Left lung (tissue), 14 donors: ENCODE measurements at places on chromosomes 5 and 9.

GRCh38 chr9:77935974-77936373 is 95.6 kb downstream of the GNAQ start:
- no peak for DNase-seq

GRCh38 chr5:82375488-82376244 is 97.5 kb upstream of the RPS23 start:
- no peak for DNase-seq

DNA sequence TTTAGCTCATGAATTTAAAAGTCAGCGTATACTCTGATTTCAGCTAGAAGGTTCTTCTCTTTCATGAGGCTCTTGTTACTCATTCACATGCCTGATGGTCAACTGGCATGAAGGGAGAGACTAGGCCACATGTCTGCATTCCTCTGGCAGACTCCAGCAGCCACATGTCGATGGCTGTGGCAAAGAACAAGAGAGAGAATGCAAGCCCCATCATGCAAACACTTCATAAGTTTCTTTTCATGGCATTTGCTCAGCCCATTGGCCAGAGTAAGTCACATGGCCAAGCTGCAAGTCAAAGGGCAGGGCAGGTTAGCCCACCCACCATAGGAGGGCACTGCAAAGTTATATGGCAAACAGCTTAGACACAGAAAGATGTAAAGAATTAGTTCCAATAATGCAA is 5.4 kb downstream of the KCNV2 start:
- no peak for DNase-seq

- no peak for DNase-seq
Measured at GRCh38 chr9:90074316-90074962, 469.6 kb downstream of the GADD45G start.

GRCh38 chr9:19816769-19817168 is 27.9 kb upstream of the SLC24A2 start:
- no peak for DNase-seq

DNA sequence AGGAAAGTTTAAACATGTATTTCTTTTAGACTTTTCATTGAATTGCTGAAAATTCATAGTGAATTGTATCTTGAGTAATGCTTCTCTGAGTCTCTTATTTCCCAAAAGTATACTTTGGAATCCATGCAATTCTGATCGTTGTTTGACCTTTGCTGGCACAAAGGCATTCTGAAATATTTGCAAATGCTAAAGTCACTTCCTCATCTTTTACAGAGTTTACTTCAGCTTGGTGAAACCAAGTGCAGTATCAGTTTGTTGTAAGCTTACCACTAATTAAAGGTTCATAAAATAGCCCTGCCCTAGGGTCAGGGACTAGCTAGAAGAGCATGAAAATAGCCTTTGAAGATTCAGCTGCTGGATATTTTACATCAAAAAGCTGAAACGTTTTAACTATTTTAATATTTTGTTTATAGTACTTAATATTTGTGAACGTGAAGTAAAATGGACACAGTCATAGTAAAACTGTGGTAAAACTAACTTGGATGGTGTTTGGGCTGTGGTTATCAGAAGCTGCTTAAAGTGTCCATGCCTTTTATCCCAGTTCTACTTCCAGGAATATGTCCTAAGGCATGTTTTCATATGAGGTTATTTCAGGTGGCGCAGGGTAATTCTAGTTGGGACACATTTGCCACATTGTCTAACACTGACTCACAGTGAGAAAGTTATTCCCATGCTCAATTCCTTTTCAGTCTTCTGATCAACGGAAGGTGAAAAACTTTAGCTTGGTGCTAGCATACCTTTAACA is 45.3 kb downstream of the SLC22A5 start:
- no peak for DNase-seq

DNA sequence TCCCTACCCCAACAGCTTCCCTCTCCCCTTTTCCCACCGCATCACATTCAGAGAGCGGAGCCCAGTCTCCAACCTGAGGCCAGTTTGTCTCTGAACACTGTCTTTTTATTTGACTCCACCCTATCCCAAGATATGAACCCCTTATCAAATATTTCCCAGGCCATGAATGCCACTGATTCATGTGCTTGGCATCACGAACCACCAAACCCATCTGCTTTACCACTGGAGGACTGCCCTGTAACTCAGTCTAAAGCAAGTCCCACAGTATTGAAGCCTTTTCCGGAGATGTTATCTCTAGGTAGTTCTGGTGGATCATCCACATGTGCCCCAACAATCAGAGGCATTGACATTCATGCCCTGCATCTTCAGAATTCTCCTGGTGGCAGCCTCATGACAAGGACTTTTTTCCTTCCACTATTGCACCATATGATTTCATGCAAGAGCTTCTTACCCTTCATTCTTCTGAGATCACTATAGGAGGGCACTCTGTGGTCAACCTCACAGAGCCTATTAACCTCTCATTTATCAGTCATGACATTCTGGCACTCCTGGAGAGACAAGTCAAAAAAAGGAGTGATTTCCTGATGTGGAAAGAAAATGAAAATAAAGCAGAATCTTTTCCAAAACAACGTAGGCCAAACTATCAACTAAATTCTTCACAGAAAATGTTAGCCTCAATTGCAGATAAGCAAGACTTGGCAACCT is 12.3 kb upstream of the SPATA31D4 start:
- DNase-seq, result no peak

GRCh38 chr9:22210262-22210661 is 201.2 kb upstream of the CDKN2B start:
- peak; percentile 6 for DNase-seq

- DNase-seq, result no peak
Measured at GRCh38 chr5:132100672-132101261, 27.2 kb downstream of the CSF2 start.

DNA sequence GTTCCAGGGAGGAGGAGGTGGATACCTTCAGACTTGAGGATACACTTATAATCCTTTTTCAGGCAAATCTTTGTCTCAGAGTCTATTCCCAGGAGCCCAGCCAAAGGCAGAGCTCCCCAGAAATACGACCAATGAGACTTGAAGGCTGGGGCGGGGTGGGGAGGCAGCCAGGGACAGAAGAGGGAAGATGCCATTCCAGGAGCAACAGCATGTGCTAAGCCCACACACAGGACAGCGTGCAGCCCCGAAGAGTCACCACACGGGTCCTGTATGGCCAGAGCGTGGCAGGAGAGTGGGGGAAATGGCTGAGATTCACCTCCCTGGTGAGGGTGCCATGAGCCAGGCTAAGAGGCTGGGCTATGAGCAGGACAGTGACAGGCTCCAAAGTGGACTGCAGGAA is 35.2 kb downstream of the WHRN start:
- DNase-seq, result no peak

DNA sequence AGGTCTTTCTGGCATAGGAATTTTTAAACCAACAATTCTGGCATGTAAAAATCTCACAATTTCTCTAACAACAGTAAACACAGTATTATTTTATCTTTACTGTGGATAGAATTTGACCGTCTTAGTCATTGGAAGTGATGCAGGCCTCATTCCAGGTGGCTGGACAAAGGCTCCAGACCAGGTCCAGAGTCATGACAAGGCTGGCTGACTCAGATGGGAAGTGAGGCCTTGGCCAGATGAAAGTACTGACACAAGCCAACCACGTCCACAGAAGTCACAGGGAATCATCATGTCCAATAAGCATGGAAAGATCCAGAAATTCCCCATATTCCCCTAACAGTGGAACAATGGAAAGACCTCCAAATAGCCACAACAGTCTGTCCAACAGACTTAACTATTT is 12.4 kb downstream of the SPOCK1 start:
- DNase-seq, result no peak

- no peak for DNase-seq
Measured at GRCh38 chr9:117341151-117341550, 73.7 kb downstream of the ASTN2 start.

DNA sequence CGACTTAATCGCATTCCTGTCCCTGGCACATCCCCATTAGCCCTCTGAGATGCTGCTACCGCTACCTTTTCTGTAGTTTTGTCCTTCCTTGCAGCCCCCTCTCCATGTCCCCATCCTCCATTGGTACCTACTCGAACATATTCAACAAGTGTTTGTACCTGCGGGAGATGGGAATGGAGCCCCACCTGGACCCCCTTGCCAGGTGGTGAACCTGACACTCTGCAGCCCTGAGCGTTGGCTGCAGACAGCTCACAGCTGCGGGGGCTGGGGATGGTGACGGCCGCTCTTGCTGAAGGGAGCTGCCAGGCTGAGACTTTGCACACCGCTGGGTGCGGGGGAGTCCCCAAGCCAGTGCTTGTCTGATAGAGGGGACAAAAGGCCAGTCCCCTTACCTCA is 96.3 kb upstream of the DAP start:
- DNase-seq, result no peak

GRCh38 chr9:107946364-107947141 is 457.0 kb upstream of the KLF4 start:
- DNase-seq, result no peak

GRCh38 chr5:54709096-54709495 is 191.5 kb downstream of the SNX18 start:
- DNase-seq, result no peak

DNA sequence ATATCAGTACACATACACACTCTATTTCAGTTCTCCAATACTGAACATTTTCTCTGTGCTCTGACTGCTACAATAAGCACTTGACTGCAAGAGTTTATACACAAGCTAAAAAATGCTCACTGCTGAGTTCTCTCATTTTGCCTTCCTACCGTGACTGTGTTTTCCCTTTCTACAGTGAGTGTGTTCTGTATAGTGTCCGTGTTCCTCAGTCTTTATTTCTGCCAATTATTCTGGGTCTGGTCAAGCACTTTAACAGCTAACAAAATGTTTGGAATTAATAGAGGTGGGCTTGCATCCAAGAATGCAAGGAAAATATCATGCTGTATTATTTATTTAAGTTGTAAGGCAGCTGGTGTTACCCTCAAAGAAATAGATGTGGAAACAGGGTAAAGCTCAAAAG is 217.0 kb upstream of the NREP start:
- peak; percentile 28 for DNase-seq

- peak; percentile 77 for DNase-seq
Measured at GRCh38 chr5:179763215-179763945, 30.4 kb upstream of the LTC4S start.

DNA sequence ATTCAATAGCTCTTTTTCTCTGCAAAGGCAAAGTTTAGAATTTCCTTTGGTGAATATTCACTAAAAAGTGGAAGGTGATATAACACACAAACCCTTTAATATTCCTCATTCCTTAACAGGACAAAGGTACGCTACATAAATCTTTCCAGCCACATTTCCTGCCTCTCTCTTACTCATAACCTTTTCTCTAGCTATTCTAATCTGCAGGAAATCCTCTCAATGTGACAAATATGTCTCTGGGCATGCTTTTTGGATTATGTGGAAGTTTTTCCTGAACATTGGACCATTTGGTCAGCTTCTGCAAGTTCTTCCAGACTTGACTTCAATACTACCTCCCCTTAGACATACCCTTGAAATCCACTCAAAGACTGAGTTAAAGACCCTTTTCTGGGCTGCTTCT is 186.3 kb upstream of the TUSC1 start:
- no peak for DNase-seq

DNA sequence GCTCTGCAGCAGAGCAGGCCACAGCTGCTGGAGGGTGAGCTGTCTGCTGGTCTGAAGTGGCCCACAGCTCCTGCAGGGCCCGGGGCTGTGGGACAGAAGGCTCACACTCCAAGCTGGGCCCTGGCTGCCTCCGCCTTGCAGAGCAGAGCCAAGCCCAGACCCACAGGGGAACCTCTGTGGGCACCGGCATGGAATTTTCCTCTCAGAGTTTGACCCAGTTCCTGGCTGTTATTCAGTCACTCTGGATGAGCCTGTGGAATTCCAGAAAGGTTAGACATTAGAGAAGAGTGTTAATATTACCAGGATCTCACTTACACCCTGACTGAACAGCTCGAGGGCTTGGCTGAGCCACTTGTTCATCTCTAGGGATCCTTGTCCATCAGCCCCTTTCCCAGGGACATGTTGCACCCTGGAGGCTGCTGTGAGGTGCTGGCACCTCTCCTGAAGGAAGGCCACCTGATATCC is 17.5 kb downstream of the IL9 start:
- DNase-seq, result no peak
